ENCODE measurements at places on chromosomes 11 and 22. TPM values are rescaled to one million over a fixed set of nuclear protein-coding genes. Genes with fewer than 3 reads are reported as not detected.

The LMO2 gene
- total RNA-seq, result not detected

The NAALAD2 gene
- total RNA-seq, result not detected

The OR8J3 gene
- not detected for total RNA-seq

The TSPAN4 gene
- 4.5 TPM for total RNA-seq

The ZNF214 gene
- total RNA-seq, result not detected

The TBX10 gene
- not detected for total RNA-seq

DNA sequence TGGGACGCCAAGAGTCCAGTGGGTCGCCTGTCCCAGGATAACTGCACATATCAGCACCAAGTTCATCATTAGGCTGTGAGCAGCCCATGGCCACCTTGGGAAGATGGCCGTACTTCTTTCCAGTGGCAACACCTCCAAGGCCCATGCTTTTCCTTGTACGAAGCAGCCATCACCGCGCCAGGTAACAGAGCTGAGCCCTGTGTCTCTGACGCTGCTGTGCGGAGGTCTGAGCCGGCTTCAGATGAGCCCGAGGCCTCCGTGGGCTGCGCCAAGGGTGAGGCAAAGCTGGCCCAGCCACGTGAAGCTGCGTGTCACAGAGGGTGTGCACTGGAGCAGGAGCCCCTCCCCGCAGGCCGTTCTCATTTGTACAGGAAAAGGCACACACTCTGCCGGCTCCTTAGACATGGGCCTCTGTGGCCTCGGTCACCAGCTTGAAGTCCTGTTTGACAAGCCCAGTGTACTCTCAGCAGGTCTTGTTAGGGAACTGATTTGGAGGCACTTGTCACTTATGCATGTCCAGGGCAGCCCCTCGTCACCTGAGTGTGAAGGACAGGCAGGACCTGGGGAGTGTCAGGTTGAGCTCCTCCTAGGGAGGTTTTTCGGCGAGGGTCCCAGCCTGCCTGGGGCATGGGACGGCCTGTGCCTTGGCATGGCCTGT, 401.5 kb downstream of the TBC1D22A start:
- no peaks in the 10 kb centered on the region for H3K36me3 ChIP-seq
- H3K4me1 ChIP-seq, result no peaks in the 10 kb centered on the region
- H3K27me3 ChIP-seq, result no peaks in the 10 kb centered on the region

DNA sequence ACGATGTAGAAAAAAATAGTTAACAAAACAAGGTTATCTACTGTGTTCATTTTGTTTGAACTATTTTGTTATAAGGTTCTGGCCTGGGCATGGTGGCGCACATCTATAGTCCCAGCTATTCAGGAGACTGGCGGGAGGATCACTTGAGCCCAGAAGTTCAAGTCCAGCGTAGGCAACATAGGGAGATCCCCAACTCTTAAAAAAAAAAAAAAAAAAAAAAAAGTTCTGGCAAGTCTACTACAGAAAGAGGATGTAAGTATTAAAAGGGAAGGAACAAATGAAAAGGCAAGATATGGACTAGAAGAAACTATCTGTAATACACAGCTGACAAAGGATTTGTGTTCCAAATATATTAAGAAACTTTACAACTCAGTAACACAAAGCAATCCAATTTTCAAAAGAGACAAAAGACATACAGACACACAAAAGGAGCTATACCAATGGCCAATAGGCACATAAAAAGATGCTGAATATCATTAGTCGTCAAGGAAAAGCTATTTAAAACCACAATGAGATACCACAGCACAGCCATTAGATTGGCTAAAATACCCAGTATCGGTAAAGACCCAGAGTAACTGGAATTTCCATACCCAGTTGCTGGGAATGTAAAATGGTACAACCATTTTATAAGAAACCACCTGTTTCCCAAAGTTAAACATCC, 27.4 kb downstream of the RRAS2 start:
- peaks cover 37% of the 10 kb centered on the region for H3K36me3 ChIP-seq
- H3K27me3 ChIP-seq, result no peaks in the 10 kb centered on the region
- H3K4me1 ChIP-seq, result peaks cover 35% of the 10 kb centered on the region
- no peak for DNase-seq

DNA sequence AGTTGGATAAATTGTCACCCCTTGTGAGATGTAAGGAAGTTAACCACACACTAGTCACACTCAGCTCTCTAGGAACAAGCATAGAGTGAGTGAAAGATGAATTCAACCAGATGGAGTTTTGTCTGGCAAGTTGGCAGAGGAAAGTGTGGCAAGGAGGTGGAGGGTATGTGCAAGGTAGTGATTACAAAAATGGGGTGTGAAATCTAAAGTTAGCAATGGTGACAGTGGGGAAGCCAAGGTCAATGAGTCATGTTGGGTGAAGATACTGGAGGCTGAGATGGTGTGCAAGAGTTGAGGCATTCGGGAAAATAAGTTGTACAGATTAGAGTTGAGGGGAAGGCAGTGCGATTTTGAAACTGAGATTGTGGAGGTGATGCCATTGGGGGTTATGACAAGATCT, 33.7 kb downstream of the MRGPRX2 start:
- peaks cover 23% of the 10 kb centered on the region for H3K4me1 ChIP-seq
- H3K27ac ChIP-seq, result no peak overlapping the region
- peaks cover 19% of the 10 kb centered on the region for H3K27me3 ChIP-seq
- H3K4me3 ChIP-seq, result no peak overlapping the region
- H3K36me3 ChIP-seq, result no peaks in the 10 kb centered on the region
- DNase-seq, result no peak

- H3K27me3 ChIP-seq, result peaks cover 4% of the 10 kb centered on the region
- no peaks in the 10 kb centered on the region for H3K36me3 ChIP-seq
- no peak for DNase-seq
- no peak overlapping the region for H3K4me3 ChIP-seq
Observed at GRCh38 chr11:77418971-77419597, 54.8 kb downstream of the PAK1 start.

DNA sequence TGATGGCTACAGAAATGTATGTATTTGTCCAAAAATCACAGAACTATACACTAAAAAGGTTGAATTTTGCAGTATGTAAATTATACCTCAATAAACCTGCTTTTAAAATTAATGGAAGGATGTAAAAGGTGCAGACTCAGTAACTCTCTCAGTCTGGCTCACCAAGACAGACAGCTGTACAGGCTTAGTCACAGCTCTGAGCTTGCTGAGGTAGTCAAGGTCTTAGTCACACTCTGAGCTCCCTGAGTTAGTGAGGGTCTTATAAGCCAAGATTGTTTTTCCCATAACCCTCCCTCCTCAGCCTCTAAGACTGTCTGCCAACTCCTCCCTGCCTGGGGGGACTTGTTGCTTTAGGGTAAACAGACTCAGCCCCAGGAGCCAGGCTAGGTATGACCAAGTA, 59.3 kb upstream of the IZUMO1R start:
- no peak overlapping the region for H3K4me3 ChIP-seq
- no peaks in the 10 kb centered on the region for H3K36me3 ChIP-seq
- no peaks in the 10 kb centered on the region for H3K4me1 ChIP-seq
- DNase-seq, result no peak

- H3K36me3 ChIP-seq, result no peaks in the 10 kb centered on the region
- no peaks in the 10 kb centered on the region for H3K4me1 ChIP-seq
- DNase-seq, result no peak
- H3K27me3 ChIP-seq, result peaks cover 7% of the 10 kb centered on the region
- no peak overlapping the region for H3K4me3 ChIP-seq
- no peak overlapping the region for H3K27ac ChIP-seq
Observed at GRCh38 chr11:76610871-76611475, 59.6 kb downstream of the LRRC32 start.

GRCh38 chr11:36456156-36456555, 53.9 kb downstream of the TRAF6 start:
- peaks cover 9% of the 10 kb centered on the region for H3K27me3 ChIP-seq
- peaks cover 23% of the 10 kb centered on the region for H3K36me3 ChIP-seq
- peaks cover 47% of the 10 kb centered on the region for H3K4me1 ChIP-seq

GRCh38 chr22:24695561-24696511, 78.7 kb downstream of the PIWIL3 start:
- H3K36me3 ChIP-seq, result no peaks in the 10 kb centered on the region
- H3K27me3 ChIP-seq, result peaks cover 10% of the 10 kb centered on the region
- no peak overlapping the region for H3K4me3 ChIP-seq
- H3K27ac ChIP-seq, result no peak overlapping the region
- no peaks in the 10 kb centered on the region for H3K4me1 ChIP-seq

DNA sequence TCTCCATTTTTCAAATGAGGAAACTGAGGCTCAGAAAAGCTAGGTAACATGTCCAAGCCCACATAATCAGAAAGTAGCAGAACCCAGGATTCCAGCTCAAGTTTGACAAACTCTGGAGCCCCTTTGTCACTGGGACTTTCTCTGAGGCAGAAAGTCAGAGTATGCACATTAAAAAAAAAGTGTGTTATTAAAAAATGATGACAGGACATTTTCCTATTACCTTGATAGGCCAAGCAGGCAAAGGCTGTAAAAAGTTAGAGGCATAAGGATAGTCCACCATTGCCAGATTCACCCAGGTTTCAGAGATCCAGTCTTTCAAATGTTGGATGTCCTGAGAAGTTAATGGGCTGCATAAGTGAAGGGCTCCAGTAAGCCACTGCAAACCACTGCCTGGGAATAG, 51.4 kb downstream of the PRCP start:
- H3K36me3 ChIP-seq, result no peaks in the 10 kb centered on the region
- no peak for DNase-seq
- H3K27me3 ChIP-seq, result no peaks in the 10 kb centered on the region

GRCh38 chr11:44574610-44575287, 9.3 kb downstream of the CD82 start:
- no peaks in the 10 kb centered on the region for H3K27me3 ChIP-seq
- H3K4me1 ChIP-seq, result peaks cover 91% of the 10 kb centered on the region
- H3K36me3 ChIP-seq, result peaks cover 74% of the 10 kb centered on the region

DNA sequence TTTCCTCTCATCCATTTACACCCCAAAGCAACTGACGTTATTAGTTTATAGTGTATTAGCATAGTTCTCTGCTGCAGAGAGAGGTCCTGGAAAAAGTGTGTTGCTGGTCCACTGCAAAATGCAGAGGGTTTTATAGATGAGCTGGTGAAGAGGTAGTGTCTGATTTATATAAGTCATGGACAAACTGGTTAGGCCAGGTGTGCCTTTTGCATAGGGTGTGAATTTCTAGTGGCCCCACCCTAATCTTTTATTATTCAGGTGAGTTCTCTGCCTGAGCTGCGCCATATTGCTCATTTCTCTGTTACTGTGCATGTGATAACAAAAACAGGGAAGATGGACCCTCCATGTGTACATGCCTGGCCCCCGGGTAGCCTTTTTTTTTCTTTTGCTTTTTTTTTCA, 43.1 kb upstream of the TRIM77 start:
- DNase-seq, result no peak
- H3K4me3 ChIP-seq, result no peak overlapping the region
- H3K36me3 ChIP-seq, result no peaks in the 10 kb centered on the region
- no peaks in the 10 kb centered on the region for H3K27me3 ChIP-seq
- no peak overlapping the region for H3K27ac ChIP-seq
- no peaks in the 10 kb centered on the region for H3K4me1 ChIP-seq

GRCh38 chr11:61542705-61543104, 34.2 kb downstream of the LRRC10B start:
- no peak overlapping the region for H3K4me3 ChIP-seq
- H3K27me3 ChIP-seq, result peaks cover 7% of the 10 kb centered on the region
- H3K36me3 ChIP-seq, result no peaks in the 10 kb centered on the region
- no peaks in the 10 kb centered on the region for H3K4me1 ChIP-seq
- no peak for DNase-seq

DNA sequence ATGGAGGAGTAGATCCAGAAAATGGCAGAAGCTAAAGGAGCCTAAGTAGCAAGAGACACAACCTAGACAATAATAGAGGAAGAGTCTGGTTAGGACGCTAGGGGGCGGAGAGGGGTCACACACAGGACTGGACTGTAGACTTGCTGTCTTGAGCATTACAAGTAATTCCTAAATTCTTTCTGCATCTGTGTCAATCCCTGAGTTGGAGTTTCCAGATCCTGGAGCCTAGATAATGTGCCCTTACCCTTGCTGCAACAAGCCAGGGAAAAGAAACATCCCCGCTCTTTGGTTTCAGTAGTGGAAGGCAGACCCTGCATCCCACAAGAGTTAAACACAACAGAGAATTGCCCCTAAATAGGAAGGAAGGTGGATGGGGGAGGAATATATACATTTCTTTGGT, 14.9 kb upstream of the CCDC73 start:
- DNase-seq, result peak; percentile 62
- no peaks in the 10 kb centered on the region for H3K4me1 ChIP-seq
- H3K27me3 ChIP-seq, result peaks cover 6% of the 10 kb centered on the region
- no peak overlapping the region for H3K27ac ChIP-seq

DNA sequence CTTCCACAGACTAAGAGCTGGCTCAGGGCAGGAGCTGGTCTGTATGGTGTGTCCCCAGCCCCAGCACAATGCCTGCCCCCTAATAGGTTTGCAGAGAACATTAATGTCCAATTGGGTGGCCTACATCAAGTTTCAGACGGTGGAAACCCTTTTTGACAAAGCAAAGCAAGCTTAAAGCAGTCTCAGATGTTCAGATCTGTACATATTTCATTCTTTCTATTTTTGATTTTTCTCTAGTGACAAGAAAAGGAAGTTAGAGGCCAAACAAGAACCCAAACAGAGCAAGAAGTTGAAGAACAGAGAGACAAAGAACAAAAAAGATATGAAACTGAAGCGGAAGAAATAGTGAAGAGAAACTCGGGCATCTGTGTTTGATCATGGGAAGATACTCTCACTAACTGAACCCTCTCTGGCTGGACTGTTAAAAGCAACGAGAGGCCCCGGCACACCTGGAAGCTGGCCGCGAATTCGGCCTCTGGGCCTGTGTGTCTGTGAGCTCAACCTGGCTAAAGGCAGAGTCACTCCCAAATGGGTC, 40.5 kb downstream of the NAT10 start:
- H3K27me3 ChIP-seq, result no peaks in the 10 kb centered on the region
- H3K36me3 ChIP-seq, result peaks cover 46% of the 10 kb centered on the region
- H3K27ac ChIP-seq, result no peak overlapping the region
- H3K4me1 ChIP-seq, result no peaks in the 10 kb centered on the region
- no peak for DNase-seq
- H3K4me3 ChIP-seq, result no peak overlapping the region

DNA sequence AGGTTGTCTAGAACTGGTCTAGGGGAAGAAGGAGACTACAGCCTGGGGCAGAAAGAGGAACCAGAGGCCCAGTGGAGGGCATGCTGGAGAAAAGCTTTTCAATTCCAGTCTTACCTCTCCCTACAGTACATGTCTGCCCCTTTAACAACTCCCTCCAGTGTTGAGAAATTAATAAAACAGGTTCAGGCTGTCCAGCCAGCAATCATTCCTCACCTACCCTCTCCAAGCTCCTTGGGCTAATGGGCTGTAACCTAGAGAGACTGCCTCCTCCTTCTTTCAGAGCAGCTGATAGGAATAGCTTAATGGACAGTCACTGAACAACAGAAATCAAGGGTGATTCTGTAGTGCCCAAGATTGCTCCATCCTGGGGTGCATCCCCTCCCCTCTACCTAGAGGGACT, 8.8 kb downstream of the SLC35F2 start:
- H3K36me3 ChIP-seq, result peaks cover 7% of the 10 kb centered on the region
- H3K4me3 ChIP-seq, result no peak overlapping the region
- no peaks in the 10 kb centered on the region for H3K27me3 ChIP-seq
- peaks cover 29% of the 10 kb centered on the region for H3K4me1 ChIP-seq

- H3K27ac ChIP-seq, result no peak overlapping the region
- no peaks in the 10 kb centered on the region for H3K27me3 ChIP-seq
- H3K36me3 ChIP-seq, result peaks cover 35% of the 10 kb centered on the region
- H3K4me1 ChIP-seq, result no peaks in the 10 kb centered on the region
- DNase-seq, result no peak
Observed at GRCh38 chr11:94449029-94449428, 44.6 kb downstream of the MRE11 start.

Measured in activated CD4-positive, alpha-beta memory T cell treated with anti-CD3 and anti-CD28 coated beads, Interleukin-2, amount 10 ng/mL, durations not matched to agents 7 days and 5 days (primary cell).